AG10803 (cell line): ENCODE measurements at places on chromosomes 1 and 21.

DNA sequence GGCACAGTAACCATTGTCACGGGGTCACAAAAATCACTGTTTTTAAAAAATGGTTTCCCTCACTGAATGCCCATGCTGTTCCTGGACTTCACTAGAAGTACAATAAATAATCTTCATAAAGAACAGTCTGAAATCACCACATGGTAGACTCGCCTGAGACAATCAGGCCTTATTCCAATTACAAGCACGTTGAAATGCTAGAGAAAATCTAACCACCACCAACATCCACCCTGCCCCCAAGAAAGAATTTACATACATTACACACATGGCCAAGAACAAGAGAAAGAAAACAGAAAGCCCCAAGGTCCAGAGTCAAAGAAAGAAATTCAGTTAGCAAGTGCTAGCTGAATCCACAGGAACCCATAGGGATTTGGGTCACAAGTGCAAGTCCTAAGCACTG, 107.0 kb upstream of the ERG start:
- DNase-seq, result no peak

DNA sequence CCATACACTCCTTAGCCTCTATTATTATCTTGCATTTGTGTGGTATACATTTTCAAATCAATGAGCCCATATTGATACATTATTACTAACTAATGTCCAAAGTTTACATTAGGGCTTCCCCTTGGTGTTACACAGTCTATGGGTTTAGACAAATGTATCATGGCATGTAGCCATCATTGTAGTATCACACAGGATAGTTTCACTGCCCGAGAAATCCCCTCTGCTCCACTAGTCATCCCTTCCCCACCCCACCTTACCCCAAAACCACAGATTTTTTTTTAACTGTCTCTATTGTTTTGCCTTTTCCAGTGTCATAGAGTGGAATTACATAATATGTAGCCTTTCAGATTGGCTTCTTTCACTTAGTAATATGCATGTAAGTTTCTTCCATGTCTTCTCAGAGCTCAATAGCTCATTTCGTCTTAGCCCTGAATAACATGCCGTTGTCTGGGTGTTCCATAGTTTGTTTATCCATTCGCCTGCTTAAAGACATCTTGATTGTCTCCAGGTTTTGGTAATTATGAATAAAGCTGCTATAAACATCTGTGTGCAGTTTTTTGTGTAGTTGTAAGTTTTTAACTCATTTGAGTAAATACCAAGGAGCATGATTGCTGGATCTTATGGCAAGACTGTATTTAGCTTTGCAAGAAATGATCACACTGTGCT, 86.4 kb upstream of the LYST start:
- DNase-seq, result no peak

DNA sequence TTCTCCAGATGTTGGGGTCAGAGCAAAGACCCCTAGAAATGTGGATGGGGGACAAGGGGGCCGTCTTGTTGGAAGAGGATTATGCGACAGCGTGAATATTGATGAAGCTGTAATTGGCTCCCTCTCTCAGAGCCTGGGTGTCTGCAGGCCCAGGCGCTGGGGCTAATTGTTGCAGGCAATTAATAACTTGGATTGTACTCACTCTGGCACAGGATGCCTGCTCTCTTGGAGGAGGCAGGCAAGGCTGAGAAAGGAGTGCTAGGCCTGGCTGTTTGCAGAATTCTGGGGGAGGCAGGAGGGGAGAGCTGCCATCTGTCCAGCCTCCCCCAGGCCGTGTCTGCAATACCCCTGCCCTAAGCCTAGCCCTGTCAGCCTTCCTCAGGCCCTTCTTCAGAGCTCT, 4.1 kb upstream of the DISP3 start:
- DNase-seq, result no peak

GRCh38 chr1:159428536-159428935, 3.5 kb upstream of the OR10J4 start:
- DNase-seq, result peak; percentile 17

DNA sequence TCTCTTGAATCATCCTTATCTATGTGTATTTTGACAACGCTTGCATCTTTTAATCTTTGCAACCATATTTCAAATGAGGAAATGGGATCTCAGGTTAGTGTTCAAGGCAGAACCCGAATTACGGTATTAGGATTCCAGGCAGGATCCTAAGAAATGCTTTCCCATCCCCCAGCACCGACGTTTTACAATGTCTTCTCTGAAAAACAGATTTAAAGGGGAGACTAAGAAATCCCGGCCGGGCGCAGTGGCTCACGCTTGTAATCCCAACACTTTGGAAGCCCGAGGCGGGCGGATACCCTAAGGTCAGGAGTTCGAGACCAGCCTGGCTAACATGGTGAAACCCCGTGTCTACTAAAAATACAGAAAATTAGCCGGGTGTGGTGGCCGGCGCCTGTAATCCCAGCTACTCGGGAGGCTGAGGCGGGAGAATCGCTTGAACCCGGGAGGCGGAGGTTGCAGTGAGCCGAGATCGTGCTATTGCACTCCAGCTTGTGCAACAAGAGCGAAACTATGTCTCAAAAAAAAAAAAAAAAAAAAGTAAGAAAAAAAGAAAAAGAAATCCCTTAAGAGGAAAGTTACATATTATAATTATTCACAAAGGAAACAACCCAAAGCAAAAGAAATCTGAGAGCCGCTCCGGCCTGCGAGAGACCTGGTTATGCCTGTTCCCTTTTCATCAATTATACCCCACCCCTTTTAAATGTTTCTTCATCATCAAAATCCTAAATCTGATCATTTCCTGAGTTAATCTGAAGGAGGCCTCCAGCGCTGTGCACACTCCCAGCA, 801 bp upstream of the GORAB start:
- DNase-seq, result no peak

- DNase-seq, result no peak
Measured at GRCh38 chr1:213989002-213989855, 1.5 kb downstream of the PROX1 start.

GRCh38 chr1:106675558-106675957, 380.9 kb upstream of the PRMT6 start:
- DNase-seq, result no peak

DNA sequence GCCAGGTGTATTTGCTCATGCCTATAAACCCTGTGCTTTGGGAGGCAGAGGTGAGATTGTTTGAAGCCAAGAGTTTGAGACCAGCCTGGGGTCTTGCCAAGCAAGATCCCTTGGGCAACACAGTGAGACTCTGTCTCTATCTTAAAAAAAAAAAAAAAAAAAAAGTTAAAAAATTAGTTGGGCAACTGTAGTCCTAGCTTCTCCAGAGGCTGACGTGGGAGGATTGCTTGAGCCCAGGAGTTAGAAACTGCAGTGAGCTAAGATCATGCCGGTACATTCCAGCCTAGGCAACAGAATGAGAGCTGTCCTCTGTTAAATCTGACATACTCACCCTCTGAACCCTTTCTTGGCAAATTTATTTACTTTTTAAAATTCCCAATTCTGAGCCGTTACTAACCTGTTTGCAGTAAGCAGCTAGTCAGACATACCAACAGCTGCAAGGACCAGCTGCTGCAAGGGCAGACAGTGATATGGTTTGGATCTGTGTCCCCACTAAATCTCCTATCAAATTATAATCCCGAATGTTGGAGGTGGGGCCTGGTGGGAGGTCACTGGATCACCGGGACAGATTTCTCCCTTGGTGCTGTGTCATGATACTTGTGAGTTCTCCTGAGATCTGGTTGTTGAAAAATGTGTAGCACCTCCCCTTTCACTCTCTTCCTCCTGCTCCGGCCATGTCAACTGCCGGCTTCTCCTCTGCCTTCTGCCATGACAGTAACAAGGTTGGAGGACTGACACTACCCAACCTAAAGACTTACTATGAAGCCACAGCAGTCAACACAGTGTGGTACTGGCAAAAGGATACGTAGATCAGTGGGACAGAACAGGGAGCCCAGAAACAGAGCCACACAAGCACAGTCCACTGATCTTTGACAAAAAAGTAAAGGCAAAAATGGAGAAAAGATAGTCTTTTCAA, 10.6 kb downstream of the PARP1 start:
- DNase-seq, result no peak

- peak; percentile 2 for DNase-seq
Measured at GRCh38 chr1:180358649-180359048, 128.6 kb downstream of the LHX4 start.

DNA sequence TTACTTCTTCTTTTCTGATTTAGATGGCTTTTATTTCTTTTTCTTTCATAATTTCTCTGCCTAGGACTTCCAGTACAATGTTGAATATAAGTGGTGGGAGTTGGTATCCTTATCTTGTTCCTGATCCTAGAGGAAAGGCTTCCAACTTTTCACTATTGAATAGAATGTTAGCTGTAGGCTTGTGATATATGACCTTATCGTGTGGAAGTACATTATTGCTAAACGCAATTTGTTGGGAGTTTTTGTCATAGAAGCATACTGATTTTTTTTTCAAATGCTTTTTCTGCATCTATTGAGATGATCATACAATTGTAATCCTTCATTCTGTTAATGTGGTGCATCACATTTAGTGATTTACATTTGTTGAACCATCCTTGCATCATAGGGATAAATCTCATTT, 79.5 kb downstream of the FASLG start:
- no peak for DNase-seq

- DNase-seq, result peak; percentile 56
Measured at GRCh38 chr1:62117018-62117750, 77.5 kb upstream of the L1TD1 start.

DNA sequence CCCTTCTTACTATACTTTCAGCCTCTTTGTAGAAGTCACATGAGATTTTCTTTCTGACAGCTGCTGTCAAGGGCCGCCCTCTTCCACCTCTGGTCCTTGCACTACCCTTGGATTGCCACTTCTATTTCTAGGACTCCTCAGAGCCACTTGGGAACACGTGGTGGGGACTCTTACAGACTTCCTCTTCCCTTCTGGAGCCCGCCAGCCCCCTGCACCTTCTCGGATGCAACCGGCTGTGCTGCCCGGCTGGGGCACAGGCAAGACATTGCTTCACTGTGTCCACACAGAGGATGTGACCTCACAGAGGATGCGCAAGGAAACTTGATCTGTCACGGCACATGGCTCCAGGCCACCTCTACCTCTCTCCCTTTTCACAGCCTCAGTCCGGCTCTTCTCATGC, 2.4 kb upstream of the IKBKE start:
- peak; percentile 77 for DNase-seq

- peak; percentile 42 for DNase-seq
Measured at GRCh38 chr1:219566951-219567947, 45.7 kb downstream of the ZC3H11B start.

DNA sequence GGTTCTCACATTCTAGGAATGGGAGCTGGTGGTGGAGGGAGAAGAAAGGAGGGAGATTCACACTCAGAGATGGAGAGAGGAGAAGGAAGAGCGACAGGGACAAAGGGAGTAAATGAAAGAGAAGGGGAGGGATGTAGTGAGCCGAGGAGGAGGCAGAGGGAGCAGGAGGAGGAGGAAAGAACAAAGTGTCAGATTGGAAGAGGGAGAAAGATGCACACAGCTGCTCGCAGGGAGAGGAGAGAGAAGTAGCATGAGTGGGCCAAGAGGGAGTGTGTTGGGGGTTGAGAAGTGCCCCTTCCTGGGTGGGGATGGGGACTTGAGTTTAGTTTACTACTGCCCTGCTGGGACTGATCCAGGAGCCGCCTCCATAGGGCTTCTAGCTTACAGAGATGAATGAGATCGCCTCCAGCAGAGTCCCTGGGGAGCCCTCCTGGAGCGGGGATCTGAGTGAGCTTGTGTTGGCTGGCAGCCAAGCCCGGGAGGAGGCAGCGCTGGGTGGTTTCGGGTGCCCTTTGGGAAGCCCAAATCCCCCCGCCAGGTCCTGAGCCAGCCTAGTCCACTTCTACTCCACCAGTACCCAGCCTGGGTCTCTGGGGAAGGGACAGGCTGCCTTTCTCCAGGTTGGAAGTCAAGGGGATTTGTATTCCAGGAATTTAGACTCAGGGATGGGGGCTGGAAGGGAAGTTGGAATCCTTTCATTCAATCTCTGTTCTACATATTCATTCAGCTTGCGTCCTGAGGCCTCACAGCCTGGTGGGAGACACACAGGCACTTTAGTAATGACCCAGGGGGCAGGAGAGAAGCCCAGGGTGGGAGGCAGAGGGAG, 20.9 kb downstream of the PTPRU start:
- no peak for DNase-seq

DNA sequence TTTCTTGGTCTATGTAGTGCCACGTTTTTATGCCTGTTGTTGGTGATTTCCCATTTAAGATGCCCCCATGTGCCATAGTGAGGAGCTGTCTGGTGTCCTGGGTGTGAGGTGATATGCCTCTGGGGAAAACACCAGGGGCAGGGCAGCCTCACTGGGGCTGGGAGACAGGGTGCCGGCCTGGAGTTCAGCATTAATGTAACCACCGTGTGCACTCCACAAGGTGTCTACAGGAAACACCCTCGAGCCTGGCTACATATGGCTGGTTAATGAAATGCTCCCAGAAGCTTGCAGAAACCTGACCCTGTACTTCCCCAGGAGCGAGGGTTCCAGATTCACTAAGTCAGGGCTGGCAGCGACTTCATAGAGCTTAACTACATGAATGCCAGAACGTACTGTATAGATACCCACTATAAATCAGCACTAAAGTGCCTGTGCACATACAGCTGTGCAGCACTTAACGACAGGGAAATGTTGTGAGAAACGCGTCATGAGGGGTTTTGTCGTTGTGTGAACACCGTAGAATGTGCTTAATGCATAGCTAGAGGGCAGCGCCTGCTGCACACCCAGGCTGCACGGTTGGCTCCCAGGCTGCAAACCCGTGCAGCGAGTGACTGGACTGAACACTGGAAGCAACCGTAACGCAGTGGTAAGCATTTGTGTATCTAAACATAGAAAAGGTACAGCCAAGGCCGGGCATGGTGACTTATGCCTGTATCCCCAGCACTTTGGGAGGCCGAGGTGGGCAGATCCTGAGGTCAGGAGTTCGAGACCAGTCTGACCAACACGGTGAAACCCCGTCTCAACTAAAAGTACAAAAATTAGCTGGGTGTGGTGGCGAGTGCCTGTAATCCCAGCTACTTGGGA, 10.4 kb downstream of the TFF2 start:
- DNase-seq, result no peak
